DMS 273 treated with DMSO at 0.1 percent for 48 hours (cell line): ENCODE measurements at places on chromosomes 5 and 9.

GRCh38 chr5:128649192-128649591 is 111.1 kb upstream of the FBN2 start:
- DNase-seq, result no peak

- DNase-seq, result no peak
Measured at GRCh38 chr9:89902450-89903140, 297.8 kb downstream of the GADD45G start.

DNA sequence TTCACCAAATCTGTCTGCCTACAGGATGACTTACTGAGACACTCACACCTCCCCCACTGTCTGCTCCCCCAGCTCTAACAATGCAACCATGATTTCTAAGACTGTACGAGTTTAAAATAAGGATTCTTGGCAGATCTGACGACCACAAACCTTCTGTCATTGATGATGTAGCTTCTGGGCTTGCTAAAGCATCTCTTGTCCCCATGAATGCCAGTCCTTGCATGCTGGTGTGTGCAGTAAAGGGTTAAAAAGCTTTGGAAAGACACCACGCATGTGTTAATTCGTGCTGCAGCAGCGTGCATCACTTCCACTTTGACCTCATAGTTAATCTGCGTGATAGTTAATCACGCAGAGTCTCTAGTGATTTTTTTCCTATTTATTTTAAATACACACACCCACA is 411 bp upstream of the GABRG2 start:
- no peak for DNase-seq

GRCh38 chr9:125202846-125203618 is 2.7 kb downstream of the RABEPK start:
- DNase-seq, result peak; percentile 84

- no peak for DNase-seq
Measured at GRCh38 chr5:179417016-179417415, 71.8 kb upstream of the ADAMTS2 start.

- no peak for DNase-seq
Measured at GRCh38 chr9:16744394-16744793, 126.1 kb downstream of the BNC2 start.
